Naive B cell (primary cell): ENCODE measurements at places on chromosomes 6 and 20. TPM values are rescaled to one million over a fixed set of nuclear protein-coding genes. Genes with fewer than 3 reads are reported as not detected.

The SPTLC3 gene
- not detected for polyA plus RNA-seq

The DCDC2 gene
- not detected for polyA plus RNA-seq

GRCh38 chr6:42978487-42978838 is 518 bp downstream of the PEX6 start:
- DNase-seq, result peak; percentile 2

The C20orf202 gene
- polyA plus RNA-seq, result not detected

GRCh38 chr6:146381486-146381885 is 162.1 kb upstream of the RAB32 start:
- DNase-seq, result no peak

GRCh38 chr6:103570431-103570830 is 1289.3 kb downstream of the HACE1 start:
- DNase-seq, result no peak

The PAX1 gene
- polyA plus RNA-seq, result not detected

DNA sequence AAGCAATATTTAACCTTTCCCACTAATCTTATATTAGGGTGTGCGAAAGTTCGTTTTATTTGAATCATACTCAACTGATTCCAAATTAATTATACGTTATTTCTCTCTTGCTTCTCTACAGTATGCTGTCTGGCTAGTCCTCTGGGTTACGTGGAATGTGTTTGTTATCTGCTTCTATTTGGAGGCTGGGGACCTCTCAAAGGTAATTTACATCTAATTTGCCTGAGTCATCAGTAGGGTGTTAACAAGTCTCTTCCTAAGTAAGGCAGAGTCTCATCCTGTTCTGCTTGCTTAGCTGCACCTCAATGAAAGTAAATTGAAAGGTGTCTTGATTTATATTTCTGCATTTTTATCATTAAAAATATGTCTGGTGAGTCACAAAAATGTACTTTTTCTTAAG is 551.5 kb downstream of the NKAIN2 start:
- no peak for DNase-seq

- DNase-seq, result no peak
Observed at GRCh38 chr6:160319246-160319645, 28.9 kb upstream of the SLC22A3 start.

DNA sequence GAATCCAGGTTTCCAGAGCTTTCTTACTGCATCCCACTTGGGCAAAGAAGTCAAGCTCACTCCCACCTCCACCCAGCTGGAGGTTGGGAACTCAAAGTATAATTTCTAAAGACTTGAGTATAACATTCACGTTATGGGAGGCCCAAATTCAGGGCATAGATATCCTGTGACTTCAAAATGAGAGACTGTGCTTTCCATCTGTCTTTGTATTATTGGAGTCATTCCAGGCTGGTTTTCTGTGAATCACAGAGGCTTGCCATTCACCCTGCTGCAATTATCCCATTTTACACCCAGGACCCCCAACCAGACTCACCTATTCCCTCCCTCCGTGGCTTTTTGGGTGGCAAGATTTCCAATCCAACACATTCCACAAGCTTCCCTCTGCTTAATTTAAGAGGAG is 19.3 kb upstream of the SRC start:
- DNase-seq, result no peak

The MUCL3 gene
- not detected for polyA plus RNA-seq

DNA sequence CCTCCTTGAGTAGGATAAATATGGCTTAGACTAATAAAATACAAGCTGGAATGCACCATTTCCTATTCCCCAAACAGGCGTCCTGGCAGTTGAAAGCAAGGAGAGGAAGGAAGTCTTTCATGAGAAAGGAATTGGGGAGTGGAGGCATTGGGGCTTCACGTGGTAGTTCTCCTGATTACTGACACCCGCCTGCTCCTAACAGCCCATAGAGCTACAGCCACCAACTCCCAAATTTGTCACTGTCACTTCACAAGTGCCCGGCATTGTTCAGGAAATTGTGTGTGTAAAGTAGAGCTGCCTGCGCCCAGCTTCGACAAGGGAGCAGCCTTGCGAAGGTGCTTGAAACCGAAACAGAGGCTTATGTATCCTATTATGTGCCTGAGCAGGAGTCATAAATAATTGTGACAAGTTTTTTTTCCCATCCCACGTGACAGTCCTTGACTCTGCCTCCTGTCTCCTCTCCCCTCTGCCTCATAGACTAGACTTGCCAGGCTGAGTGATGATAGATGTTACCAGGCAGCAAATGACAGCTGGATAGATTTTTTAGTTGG is 301.7 kb upstream of the ZFP64 start:
- no peak for DNase-seq

The CDC5L gene
- 16.6 TPM for polyA plus RNA-seq

DNA sequence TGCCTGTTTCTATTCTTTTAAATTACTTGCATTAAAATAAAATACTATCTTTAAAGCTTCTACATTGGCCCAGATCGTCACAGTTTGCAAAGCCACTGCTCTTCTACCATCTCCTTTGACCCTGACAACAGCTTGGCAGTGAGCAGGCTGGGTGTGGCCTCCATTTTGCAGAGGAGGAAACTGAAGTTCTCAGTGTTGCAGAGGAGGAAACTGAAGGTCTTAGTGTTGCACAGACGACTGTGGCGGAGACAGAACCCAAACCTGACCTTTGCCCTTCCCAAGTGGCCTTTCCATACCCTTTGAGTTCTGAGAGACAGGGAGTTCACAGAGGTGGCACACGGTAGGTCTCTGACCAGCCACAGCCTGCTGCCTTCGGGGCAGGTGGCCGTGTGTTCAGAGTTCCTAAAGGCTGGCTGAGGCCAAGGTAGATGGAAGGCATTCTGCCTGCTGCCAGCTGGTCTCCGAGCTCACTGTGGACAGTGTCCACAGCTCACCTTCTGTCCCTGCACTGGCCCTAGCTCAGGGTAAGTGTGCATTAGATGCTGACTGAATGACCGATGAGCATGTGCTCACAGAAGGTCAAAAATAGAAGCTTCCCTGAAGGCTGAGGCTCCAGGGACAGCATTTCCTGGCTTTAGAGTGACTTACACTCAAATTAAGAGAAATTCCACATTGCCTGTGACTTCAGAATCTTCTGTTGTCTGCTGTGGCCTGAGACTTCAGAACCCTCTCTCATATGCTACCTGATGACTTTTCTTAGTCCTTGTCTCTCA is 113.5 kb upstream of the SLC24A3 start:
- DNase-seq, result no peak

DNA sequence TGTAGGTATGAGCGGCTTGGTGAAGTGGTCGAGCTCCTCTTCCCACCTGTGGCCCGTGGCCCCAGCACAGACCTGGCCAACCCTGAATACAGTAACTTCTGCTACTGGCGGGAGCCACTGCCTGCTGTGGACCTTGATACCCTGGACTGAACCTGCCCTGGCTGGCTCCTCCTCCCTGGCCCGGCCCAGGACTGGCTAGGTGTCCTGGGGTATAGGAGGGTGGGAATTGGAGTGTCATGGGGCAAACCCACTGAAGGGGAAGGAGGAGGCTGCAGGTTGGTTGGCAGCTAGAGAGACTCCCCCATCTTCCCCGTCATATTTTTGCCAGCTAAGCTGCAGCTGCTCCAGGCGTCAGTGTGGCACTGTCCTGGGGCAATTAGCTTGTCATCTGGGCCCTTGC is 7.9 kb downstream of the EMILIN3 start:
- DNase-seq, result no peak

DNA sequence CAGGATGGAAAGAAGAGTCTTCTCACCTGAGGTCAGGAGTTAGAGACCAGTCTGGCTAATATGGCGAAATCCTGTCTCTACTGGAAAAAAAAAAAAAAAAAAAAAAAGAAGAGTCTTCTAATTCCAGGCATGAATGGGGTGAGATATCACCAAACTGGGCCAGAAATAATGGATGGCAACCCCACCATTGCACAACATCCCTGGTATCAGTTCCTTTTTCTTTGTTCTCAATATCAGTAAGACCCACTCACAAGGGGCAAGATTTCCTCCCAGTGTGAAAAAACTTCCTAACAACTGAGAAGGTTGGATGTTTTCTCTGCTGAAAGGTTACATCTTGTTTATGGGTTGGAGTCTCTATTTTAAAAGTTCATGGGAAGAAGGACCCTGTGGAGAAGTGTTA is 23.6 kb upstream of the NR2E1 start:
- no peak for DNase-seq

DNA sequence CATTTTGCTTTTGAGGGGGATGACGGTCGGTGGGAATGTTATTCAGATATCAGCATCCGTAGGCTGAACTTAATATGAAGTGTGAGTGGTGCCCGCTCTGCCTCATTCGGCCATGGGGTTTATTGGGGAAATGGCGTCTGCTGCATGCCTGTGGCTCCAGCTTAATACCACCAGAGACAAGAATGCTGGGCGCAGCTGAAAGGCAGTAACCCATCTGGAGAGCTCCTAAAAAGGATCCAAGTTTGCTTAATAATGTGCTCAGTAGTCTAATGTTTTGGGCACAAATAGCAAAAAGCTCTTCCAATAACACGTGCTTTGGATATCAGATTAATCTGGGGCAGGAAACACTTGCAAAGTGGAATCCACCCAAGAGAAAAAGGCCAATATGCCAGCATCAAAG is 273.0 kb upstream of the TAB2 start:
- DNase-seq, result no peak

The MRS2 gene
- 19.9 TPM for polyA plus RNA-seq

The RAET1L gene
- not detected for polyA plus RNA-seq

- DNase-seq, result no peak
Observed at GRCh38 chr20:33401921-33402369, 626 bp upstream of the CDK5RAP1 start.

The HLA-DRB1 gene
- polyA plus RNA-seq, result 4,961 TPM

The CPXM1 gene
- polyA plus RNA-seq, result not detected

The HEY2 gene
- 0.29 TPM for polyA plus RNA-seq

GRCh38 chr6:100132005-100132404 is 138.0 kb upstream of the MCHR2 start:
- no peak for DNase-seq

The FGD2 gene
- polyA plus RNA-seq, result 63.1 TPM
